Activated CD8-positive, alpha-beta memory T cell treated with anti-CD3 and anti-CD28 coated beads for 4 hours (primary cell): ENCODE measurements at places on chromosomes 2 and 18.

DNA sequence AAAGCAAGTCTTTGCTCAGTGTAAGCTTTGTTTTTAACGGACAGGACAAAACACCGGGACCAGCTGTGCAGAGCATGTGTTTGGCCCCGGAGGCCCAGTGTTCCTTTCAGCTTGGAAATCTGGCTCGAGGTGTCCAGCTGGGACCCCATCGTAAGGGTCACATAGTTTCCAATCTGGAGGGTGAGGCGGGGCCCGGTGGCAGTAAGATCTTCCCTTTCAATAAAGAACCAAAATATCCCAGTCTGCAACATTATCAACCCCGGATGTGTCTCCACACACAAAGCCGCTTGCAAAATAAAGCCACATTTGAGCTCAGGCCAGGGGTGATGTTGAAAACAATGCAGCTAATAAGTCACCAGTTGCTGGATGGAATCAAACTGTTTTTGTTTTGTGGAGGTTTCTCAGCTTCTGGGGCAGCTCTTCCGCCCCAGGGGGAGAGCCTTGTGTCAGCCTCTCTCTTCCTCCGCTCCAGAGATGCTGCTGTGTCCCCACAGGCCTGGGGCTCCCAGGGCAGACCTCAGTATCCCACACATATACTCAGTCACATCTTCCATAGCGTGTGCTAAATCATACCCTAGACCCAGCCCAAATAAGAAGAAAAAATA lies 138.6 kb upstream of the GLI2 start:
- no peak for DNase-seq

DNA sequence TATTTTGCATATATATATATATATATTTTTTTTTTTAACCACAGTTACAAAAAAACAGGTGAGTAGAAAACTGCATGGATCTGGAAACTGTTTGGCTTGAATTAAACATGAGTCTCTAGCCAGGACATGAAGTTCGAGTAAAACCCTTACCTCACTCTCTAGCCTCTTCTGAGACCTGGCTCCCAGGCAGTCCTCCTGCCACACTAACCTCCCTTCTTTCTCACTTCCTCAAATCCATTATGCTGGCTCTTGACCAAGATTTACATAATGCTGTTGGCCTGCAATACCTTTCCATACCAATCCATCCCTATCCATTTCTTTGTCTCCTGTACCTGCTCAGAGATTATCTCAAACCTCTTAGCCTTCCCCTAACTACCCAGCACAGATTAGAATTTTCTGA lies 34.0 kb downstream of the PIGN start:
- DNase-seq: no peak

- DNase-seq: no peak
These were observed 118.2 kb upstream of the SCN7A start for GRCh38 chr2:166612214-166612613.

GRCh38 chr18:79111483-79111882 lies 42.3 kb downstream of the ATP9B start:
- no peak for DNase-seq

DNA sequence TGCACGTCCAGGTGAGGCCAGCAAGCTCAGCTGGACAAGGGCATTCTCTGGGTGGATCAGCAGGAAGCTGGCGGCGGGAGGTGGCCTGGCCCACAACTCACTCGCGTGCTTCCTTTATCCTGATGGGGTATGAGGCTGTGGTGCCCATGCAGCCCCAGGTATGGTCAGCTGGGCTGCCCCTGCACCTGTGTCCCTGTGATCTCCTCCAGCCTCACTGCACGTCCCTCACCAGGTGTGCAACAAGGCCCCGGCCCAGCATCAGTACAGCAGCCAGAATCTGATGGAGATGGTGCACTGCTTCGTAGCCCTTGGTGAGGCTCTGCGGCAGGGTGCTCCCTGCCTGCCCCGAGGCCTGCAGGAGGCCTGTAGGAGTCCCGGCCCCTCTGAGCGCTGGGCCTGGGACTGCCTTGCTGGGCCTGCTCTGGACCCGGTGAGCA lies 17.6 kb downstream of the MROH2A start:
- DNase-seq: no peak

DNA sequence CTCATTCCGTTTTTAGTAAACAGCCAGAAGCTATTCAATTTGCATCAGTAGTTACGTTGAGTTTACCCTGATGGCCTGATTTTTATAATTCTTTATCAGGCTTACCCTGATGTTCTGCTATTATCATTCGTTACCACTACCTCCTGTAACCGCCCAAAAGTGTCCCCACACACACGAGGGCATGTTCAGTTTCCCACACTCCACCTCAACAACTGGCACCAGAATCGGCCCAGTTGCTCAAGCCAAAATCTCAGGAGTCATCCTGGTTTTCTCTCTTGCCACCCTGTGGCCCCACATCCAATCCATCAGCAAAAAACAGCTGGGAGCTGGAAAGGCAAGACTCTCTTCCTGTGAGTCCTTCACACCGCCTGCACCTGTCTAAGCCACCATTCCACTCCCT lies 102.9 kb upstream of the RAB6C start:
- no peak for DNase-seq

- no peak for DNase-seq
These were observed 235.3 kb upstream of the ERBB4 start for GRCh38 chr2:212773808-212774339.

DNA sequence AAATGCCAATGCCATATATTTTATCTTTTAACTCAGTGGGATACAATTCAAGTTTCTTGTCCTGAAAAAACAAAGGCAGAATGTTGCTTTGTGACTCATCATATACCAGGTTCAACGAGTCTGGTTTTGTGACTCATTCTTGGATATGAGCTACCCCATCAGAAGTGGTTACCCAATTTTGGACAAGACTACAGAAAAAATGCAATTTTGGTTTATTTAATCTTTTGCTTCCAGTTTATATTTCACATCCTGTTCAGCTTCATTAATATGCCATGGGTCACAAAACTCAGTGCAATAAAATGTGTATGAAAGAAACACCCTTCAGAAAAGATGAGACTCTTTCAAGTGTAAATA lies 25.0 kb downstream of the FN1 start:
- no peak for DNase-seq

GRCh38 chr2:96091711-96092572 lies 24.4 kb downstream of the ADRA2B start:
- DNase-seq: no peak

GRCh38 chr18:79936641-79937040 lies 14.8 kb downstream of the SLC66A2 start:
- DNase-seq: no peak

- no peak for DNase-seq
These were observed 36.9 kb upstream of the VWA3B start for GRCh38 chr2:98050070-98050469.

GRCh38 chr18:54140641-54141040 lies 83.8 kb downstream of the MBD2 start:
- DNase-seq: no peak

- DNase-seq: no peak
These were observed 50.8 kb downstream of the PIAS2 start for GRCh38 chr18:46866523-46866922.

DNA sequence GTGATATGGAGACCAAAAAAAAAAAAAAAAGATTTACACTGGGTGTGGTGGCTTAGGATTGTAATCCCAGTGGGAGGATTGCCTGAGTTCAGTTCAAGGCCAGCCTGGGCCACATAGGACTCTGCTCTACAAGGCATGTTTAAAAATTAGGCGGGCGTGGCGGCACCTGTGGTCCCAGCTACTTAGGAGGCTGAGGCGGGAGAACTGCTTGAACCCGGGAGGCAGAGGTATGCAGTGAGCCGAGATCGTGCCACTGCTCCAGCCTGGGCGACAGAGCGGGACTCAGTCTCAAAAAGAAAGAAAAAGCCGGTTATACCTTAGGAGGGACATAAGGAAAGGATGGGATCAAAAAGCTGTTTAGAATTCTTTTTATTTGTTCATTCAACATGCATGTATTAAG lies 707 bp upstream of the SPDYA start:
- DNase-seq: no peak

DNA sequence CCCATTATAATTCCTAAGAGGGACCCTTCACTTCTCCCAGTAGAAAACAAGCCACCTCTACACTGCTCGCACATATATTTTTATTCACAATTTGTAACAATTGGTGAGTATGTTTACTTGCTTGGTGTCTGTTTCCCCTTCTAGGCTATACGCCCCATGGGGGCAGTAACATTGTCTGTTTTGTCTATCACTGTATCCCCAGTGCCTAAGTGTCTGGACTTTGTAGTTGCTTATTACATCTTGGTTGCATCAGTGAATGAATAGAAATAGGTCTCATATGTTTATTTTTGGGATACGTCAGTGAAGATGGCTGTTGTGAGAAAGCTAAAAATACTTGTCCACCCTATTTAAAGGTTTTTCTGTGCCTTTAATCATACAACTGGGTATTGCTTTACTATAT lies 87.4 kb upstream of the ITGB6 start:
- DNase-seq: no peak

DNA sequence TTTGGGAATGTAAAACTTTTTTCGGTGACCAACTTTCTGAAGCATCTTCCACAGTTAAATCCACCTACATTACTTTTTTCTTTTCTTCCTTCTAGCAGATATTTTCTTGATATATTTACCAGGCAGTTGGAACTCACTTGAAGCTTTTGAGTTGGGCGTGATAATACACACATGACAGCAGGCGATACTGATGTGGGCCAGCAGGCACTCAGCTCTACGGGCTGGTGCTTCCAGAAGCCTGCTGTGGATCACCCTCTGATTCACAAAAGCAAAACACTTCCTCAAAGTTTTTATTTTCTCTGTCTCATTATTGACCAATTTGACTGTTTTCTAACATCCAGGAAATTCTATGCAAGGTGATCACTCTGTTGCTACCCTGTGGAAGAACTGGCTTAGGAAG lies 22.9 kb downstream of the GRHL1 start:
- no peak for DNase-seq

GRCh38 chr2:183927406-183928325 lies 670.7 kb upstream of the ZNF804A start:
- DNase-seq: no peak

GRCh38 chr2:121178730-121179129 lies 106.3 kb downstream of the TFCP2L1 start:
- no peak for DNase-seq

DNA sequence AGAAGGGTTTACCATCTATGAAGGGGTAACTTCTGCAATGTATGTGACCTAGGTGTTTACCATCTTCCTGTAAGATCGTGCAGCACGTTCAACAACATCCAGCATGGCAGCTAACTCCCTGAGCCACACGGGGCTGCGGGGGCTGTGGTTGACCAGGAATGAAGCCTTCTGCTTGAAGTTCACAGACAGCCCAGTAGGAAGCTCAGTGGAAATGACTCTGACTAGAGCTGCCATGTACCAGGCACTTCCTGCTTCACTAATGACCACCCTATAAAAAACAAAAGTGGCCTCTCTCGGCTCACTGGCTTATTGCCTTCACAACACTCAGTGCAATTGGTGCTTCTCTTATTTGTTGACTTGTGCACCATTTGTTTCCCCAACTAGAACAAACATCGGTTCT lies 99.7 kb upstream of the SMAD7 start:
- no peak for DNase-seq

GRCh38 chr2:160267692-160268091 lies 67.6 kb upstream of the ITGB6 start:
- no peak for DNase-seq

DNA sequence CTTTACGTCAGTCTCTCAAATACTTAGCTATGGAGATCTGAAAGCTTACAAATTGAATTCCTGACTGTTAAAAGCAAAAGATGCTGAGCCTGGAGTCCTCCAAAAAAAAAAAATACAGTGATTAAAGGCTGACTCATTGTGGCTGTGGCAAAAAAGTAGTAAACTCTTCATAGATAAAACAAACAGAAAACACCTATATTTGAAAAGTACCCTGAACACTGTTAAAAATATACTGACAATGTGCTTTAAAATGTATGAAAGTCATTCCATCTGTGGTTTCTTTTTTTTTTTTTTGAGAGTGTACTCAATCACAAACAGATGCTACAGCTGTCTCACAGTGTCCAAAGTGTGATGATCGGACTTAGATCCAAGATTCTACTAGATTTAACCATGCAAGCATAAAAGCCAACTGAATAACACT lies 267.6 kb upstream of the CYP26B1 start:
- DNase-seq: no peak

DNA sequence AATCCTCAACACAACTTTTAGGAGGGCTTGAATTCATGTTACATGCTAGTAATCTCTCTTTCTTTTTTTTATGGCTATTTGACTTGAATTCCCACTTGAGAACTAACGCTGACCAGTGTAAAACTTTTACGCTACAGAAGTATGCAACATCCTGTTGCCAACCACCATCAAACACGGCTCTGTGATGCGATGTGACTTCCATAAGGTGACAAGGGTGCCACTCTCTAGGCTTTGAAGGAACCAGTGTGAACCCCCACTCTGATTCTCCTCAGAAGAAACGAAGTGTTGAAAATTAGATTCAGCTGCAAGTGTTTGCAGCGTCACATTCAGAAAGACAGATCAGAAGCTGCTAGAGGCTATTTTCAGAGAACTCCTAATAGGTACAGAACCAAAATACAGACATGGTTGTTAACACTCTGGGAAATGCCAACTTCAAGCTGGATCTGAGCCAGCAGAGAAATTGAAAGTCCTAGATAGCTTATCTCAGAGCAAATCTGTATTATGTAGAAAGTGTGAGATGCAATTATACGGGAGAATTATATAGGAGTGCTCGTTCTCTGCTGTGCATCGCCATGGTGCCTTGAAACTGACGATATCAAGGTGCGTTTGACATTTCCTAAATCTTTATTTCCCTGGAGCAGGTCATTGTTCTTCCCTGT lies 271.2 kb downstream of the LPIN1 start:
- DNase-seq: no peak

- DNase-seq: no peak
These were observed 6.6 kb downstream of the GAD1 start for GRCh38 chr2:170823088-170823897.

DNA sequence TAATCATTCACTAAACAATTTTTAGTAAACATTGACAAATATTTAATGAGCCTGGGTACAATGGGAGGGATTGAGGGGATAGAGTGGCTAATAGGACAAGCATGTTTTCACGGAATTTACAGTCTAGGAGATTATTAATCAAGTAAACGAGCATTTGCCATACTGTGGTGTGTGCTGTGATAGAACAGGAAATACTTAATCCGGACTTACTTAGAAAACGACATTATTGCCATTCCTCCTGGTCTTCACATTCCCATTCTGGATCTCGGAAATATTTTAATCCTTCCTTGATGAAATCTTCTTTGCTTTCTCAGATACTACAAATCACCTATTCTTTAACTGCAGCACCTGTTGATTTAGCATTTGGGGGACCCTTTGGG lies 905 bp downstream of the TTLL4 start:
- no peak for DNase-seq

DNA sequence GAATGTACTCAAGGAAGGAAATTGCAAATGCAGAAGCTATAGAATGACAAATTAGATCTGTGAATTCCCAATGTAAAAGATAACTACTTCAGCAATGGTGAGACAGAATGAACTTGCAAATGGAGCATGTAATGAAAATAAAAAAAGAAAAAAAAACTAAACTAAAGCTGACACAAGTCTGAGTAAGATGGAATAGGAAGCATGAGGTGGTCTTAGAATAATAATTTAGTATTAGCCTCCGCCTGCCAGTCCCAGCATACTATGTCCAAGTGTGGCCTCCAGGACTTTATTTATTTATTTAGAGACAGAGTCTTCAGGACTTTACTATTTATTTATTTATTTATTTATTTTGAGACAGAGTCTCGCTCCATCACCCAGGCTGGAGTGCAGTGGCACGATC lies 37.4 kb upstream of the SLC39A10 start:
- no peak for DNase-seq
